G401 (cell line): ENCODE measurements at places on chromosomes 3 and 15. TPM values are rescaled to one million over a fixed set of nuclear protein-coding genes. Genes with fewer than 3 reads are reported as not detected.

GRCh38 chr3:118128886-118129285, 905.8 kb downstream of the IGSF11 start:
- no peak for DNase-seq

- DNase-seq: no peak
These were observed 589 bp downstream of the EPB42 start for GRCh38 chr15:43219929-43220928.

DNA sequence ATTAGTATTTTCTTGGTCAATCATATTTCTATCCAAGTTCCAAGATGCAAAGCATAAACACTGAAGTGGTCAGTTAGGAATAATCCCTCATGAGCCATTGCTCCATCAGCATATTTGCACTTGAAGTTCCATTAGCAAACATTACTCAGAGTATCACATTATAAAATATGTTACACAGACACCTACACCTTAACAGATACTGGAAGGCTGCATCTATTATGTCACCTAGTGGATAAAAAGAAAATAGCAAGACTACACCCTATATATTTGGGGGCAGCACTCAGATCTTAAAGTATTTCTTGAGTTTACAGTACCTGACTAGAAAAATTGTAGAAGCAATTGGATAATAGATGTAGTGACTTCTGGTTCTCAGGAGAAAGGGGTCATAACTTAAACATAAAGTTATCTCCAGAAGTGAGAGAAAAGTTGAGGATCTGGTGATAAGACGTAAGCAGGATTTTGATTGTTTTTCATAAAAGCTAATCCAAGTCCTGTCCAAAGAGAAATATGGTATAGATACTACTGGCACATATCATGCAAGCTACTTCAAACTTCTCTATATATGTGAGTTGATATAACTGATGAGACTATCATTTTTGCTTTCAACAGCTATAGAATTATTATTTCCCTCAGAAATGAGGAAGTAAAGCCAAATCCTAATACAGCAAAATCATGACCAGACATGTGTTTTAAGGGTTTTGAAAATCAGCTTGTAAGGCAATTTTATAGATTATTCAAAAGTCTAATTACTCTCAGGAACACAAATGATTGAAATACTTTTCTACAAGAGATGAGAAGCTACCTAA, 422.2 kb downstream of the GBE1 start:
- no peak for DNase-seq

IMPG2 gene
- total RNA-seq: not detected in 2 replicates

DNA sequence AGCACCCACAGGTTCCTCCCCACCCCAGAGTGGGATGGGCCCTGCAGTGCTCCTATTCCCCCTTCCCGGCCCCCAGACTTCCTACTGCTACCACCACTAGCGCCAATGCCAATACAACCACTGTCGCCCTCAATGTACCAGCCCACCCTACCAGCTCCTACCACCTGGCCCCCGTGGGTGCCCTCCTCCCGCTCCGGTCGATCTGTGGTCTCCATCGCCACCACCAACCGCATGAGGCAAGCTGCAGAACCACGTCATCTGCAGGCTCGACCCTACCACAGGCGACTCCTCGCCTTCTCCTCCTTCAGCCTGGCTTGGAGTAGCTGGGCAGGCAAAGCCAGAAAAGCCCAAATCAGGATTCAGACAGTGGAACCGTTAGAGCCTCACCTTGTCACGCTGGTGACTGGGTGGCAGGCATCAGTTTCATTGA, 179.3 kb downstream of the POTEB3 start:
- DNase-seq: no peak

- no peak for DNase-seq
These were observed 67.4 kb downstream of the RPLP1 start for GRCh38 chr15:69520067-69520466.

DNA sequence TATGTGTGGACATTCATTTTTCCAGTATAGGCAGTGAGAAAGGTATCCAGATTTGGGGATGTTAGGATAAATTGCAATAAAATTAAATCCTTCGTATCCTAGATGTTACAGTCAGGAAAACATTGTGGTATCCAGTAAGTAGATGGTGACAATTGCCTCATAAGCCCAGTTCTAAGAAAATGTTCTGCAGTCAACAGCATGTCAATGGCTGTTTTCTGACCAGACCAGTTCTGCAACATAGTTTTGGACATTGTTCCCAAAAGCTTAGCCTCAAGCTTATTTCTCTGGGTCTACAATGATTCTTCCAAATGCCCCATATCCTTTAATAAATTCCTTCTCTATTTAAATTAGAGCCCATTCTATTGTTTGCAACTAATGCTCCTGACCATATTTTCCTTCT, 480.7 kb downstream of the FHIT start:
- DNase-seq: no peak

DNA sequence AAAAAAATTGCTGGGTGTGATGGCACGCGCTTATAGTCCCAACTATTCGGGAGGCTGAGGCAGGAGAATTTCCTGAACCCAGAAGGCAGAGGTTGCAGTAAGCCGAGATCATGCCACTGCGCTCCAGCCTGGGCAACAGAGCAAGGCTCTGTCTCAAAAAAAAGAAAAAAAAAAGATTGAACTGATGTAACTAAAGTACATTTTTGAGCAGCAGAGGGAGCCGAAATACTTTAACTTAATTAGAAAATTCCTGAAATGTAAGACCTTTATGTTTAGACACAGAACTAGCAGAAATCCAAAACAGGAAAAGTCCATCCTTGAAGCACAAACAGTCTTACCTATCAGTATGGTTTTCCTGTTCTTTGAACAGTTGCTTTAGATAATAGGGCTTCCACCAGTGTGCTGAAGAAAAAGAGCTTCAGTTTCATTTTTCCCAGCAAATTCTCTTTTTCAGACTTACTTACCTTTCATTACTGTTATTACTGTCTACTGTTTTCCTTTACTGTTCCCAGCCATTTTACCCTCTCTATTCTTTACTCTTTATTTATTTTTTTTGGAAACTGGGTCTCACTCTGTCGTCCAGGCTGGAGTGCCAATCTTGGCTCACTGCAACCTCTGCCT, 33.4 kb upstream of the ZNF609 start:
- peak; percentile 37 for DNase-seq

DNA sequence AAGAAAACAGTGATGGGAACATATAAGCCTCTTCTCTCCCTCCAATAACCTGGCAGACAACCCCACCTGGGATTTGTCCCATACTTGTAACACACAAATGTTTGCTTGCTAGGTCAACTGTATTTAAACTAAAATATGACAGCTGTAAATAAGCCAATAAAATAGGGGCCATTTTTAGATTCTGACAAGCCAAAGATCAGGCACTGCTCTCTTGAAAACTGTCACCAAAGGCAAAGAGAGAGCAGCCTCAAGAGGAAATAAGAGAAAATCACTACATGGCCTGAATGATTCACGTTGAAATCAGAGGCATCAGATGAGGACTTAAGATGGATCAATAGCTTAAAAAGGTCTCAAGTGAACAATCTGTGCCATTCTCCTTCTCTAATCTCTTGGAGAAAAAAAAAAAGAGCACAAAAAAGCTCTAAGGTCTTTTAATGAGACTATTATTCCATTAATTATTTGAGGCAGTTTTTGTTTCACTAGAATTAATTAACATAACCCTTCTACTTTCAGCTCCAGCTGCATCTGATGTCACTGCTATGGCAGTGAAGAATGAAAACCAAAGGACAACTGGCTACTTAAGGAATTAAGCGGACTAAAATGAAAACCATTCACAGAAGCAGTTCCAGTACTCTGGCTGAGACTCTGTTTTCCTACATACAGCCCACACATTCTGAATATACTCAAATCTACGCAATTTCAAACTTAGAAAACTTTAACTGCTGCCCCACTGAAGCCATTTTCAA, 19.0 kb downstream of the MYO5A start:
- DNase-seq: no peak

GRCh38 chr15:61033940-61034677, 195.0 kb downstream of the RORA start:
- DNase-seq: no peak

GRCh38 chr3:122947196-122947595, 80.4 kb downstream of the SEMA5B start:
- DNase-seq: no peak

DNA sequence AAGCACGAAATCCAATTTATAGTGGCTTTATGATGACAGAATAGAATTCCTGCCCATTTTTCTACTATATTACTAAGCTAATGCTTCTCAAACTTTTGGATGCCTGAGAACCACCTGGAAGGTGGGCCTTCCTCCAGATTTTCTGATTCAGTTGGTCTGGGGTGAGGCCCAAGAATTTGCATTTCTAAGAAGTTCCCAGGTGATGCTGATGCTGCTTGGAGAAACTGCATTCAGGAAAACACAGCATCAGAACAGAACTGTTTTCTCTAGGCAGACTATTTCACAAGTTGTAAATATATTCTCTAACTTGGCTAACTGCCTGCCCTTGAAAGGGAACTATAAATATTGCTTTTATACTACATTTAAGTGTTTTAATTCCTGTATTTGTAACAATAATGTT, 644.9 kb upstream of the DPPA4 start:
- no peak for DNase-seq

ALAS1 gene
- total RNA-seq: 66.7 and 73.0 TPM in 2 replicates

DNA sequence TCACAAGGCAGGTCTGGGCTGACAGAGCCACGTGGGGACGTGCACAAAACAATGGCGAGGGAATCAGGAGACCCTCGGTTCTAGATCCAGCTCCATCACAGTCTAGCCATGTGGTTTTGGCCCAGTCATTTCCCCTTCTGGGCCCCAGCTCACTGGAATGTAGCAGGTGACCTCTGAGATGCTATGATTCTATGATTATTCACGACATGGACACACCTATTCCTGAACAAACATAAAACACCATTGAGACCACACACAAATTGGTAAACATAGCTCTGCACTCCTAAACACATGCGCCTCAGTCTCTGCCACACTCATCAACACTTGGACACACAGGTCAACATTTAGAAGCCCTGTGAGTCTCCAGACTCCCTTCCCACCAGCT, 9.0 kb downstream of the IGDCC4 start:
- no peak for DNase-seq

SMCO1 gene
- not detected in 2 replicates for total RNA-seq

DNA sequence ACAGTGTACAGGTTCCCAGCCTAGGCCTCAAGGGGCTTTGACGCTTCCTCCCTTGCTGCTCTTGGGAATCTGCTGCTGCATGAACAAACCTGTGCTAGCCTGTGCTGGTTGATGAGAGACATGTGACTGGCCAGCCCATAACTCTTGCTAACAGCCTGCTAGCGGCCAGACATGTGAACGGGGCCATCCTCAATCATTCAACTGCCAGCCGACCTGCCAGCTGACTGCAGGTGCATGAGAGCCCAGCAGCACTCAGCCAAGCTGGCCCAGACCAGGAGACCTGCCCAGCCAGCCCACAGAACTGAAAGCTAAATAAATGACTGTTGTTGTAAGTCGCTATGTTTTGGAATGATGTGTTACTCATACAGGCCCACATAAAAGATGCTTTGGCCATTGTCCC, 82.4 kb upstream of the DLG1 start:
- DNase-seq: peak; percentile 81

PLSCR2 gene
- total RNA-seq: not detected in 2 replicates

EOMES gene
- 0.20 and 0.25 TPM in 2 replicates for total RNA-seq

DNA sequence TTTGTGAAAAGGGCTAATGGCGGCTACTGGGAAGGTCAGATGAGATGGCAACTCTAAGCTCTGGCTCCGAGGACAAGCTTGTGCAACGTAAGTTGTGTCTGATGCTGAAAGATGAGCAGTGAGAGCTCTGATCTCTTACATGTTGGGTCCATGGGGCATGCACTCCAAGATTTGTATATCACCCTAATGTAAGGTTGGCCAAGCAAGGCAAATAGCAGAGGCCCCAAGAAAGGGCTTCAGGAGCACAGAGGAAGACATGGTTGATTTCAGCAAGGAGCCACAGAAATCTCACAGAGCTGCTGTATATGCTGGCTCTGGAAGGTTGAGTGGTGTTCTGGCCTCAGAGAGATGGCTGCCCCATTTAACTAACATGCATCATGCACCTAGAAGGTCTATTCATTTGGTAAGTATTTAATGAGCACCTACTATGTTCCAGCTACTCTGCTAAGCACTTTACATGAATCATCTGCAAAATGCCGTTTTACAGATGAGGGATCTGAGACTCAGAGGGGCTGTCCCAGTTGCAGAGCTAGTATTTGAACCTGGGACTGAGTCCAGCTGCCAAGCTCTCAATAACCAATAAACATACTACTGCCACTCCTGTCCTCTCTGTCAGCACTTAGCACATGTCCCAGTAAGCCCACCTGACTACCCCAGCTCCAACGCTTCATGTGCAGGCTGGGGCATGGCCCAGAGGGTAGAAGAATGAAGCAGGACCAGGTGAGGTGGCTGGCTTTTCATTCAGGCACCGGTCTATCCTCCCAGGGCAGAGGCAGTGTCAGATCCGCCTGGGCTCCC, 27.8 kb upstream of the ATP2B2 start:
- DNase-seq: no peak

DNA sequence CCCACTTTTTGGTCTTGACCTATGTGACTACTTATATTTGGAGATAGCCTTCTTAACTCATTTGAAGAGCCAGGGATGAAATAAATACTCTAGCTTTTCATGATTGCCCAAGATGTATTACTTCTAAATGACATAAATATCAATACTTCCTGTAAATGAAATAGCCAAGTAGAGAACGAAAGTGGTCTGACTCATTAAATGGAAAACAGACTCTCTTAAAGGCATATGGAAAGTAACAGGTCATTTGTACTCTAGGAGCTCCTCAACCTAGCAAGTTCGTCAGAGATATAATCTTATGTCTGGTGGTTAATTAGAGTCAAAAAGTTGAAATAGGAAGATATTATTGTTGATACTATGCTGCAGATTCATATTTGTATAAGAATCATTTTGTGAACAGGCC, 1105.4 kb downstream of the TUSC7 start:
- DNase-seq: no peak

SRP14 gene
- 194 and 205 TPM in 2 replicates for total RNA-seq

GRCh38 chr3:121481106-121481880, 64.5 kb downstream of the POLQ start:
- peak; percentile 20 for DNase-seq

PLA2G4B gene
- 0.37 and 0.92 TPM in 2 replicates for total RNA-seq

GRCh38 chr3:100400419-100400779, 490 bp downstream of the TOMM70 start:
- peak; percentile 14 for DNase-seq

DNA sequence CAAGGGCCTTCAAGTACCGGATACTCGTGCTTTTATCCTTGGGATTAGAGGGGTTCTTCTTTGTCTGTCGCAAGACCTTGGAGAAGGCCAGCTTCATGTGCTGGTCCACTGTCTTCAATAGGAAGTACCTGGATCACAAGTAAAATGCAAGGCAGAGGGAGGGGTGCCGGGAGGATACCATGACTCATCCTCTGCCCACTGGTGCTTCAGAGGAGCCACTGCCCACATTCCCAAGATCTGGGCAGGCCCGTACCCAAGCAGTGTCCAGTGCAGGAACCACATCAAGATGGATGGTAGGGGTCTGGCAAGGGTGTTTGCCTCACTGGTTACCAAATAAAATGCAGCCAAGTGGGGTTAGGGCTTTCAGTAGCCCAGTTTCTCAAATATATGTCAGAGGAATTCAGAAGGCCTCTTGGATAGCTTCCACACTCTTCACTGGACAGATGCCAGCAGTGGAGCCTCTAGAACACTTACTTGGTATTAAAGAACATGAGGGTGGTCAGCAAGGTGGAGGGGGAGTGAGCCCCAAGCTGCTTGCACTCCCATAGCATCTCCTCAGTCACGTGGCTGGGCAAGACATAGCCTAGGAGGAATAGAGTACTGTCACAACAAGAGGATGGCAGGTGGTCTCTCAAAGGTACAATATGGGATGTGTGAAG, 3.6 kb upstream of the IMPDH2 start:
- no peak for DNase-seq

GRCh38 chr3:48352546-48352945, 19.1 kb upstream of the SPINK8 start:
- peak; percentile 93 for DNase-seq
